Ovary (tissue), 10 donors: ENCODE measurements at places on chromosomes 7 and 10. TPM values are rescaled to one million over a fixed set of nuclear protein-coding genes. Genes with fewer than 3 reads are reported as not detected.

The HOXA3 gene
- total RNA-seq, result 26.8 TPM

- no peak for DNase-seq
Measured at GRCh38 chr7:15158141-15158810, 255.7 kb upstream of the DGKB start.

- DNase-seq, result no peak
Measured at GRCh38 chr7:77995717-77996116, 197.1 kb downstream of the PHTF2 start.

- no peak for DNase-seq
Measured at GRCh38 chr10:110160081-110160480, 47.3 kb upstream of the MXI1 start.

GRCh38 chr10:70743430-70743788 is 41.8 kb downstream of the TBATA start:
- no peak for DNase-seq

- DNase-seq, result no peak
Measured at GRCh38 chr10:25050402-25050801, 34.0 kb downstream of the THNSL1 start.

DNA sequence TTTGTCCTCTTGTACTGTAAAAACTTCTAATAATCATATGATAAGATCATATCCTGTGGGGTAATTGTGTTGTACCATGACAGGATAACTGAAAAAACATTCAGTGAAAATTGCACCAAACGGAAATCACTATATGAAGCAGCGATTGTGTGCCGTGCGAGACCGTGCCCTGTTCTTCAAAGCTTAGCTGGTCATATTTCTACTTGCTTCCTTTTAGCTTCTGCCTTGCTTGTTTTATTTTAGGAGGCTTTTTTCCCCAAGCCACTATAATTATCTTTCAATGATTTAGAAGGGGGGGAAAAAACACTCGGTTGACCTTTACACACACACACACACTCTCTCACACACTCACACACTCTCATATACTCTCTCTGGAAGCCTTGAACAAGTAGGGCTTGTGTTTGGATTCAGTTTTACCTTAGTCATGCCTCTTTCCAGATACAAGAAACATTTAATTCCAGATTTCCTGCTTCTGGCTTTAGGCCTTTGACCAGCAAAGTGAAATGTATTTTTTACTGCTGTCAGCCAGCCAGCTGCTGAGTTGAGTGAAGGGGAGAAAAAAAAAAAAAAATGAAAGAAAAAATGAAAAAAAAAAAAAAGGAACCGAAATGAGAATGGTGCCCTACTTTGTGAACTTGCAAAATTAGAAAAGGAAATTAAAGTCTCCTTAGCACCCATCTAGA is 181.4 kb downstream of the ARID5B start:
- no peak for DNase-seq

- peak; percentile 35 for DNase-seq
Measured at GRCh38 chr10:91883549-91884444, 25.5 kb downstream of the FGFBP3 start.

The CALHM3 gene
- not detected for total RNA-seq

The PKD2L1 gene
- not detected for total RNA-seq

DNA sequence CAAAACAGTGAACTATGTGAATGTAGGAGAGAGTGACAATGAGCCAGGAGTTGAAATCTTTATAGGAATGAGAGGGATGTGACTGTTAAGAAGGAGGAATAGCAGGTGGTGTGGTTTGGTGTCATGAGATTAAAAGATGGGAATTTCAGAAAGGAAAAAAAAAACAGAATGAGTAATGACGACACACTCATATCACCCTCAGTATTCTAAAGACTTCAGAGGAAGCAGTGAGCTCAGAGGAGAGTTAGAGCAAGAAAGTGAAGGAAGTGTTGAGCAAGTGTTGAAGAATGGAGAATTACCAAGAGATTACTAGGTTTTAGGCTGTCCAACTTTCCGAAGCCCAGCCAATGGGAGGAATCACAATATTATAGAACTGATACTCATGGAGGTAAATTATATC is 220.5 kb upstream of the HGF start:
- no peak for DNase-seq

DNA sequence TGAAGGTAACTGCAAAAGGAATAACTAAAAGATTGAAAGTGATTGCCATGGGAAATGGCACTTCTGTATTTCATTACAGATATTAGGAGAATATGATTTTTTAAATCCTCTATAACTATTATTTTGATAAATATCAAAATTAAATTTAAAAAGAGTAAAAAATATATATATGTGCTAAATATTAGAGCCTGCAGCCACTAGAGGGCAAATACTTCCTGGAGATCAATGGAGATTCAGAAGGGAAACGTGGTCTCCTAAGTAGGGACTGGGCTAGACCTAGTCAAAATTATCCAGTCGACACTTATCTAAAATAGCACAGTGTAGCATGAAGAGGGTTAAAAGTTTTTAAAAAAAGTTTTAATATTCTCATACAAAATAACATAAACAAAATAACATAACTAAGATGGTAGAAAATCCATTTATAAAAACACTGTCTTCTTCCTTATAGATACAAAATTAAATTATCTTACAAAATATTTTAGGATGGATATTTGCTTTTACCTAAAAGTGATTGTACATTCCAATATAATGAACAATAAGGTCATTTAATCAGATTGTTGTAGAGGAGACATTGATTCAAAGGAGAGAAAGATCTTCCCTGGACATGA is 434.3 kb downstream of the MDFIC start:
- no peak for DNase-seq

DNA sequence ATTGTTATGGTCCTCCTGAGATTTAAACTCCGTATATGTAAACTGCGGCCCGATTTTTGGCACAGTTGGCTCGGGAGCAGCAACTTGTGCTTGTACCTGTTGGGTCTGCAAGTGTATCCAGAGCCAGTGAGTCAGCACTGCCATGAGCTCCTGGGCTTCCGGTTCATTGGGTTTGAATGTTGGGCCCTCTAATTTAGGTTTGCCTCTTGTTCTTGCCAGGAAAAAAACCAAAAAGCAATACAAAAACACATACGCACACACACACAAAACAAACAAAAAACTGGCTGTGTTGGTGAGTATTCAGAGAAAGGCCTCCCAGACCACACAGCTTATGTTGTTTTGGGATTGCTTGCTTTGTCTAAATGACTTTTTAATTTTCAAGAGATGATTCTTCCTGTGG is 26.3 kb downstream of the SND1 start:
- no peak for DNase-seq

DNA sequence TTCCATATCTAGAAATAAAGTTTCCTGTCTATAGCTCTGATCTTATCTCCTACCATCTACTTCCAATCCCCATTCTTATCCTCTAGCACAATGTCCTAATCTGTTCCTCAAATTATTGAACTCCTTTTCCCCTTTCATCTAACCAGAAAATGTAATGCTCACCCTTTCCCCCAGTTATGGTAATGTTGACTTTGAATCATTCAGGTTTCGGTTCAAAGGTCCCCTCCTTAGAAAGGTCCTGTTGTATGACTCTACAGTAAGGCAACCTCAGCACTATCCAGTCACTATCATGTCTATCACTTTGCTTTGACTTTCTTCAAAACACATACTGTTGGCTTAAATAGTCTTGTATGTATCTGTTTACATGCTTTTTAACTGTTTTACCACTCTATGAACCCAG is 264.2 kb upstream of the PCDH15 start:
- no peak for DNase-seq

GRCh38 chr7:22872096-22872807 is 49.6 kb upstream of the TOMM7 start:
- no peak for DNase-seq

DNA sequence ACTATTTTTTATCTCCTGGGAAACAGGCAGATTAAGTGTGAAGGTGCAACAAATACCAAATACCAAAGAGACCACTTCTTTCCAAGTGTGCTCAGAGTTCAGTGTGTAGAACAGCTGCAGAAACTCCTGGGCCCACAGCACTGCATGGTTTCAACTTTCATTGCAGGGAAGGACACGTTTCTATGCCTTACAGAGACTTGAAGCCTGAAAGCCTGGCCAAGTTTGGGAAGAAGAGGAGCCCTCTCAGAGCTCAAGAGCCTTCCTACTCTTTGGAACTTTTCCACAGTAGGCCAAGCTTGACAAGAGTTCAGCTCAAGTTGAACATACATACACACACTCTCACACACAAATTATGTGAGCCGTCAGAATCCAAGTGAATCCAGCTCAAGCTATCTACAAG is 2.5 kb downstream of the HOXA4 start:
- DNase-seq, result no peak

The OR13A1 gene
- not detected for total RNA-seq

The C7orf57 gene
- not detected for total RNA-seq

The HOXA2 gene
- 9.0 TPM for total RNA-seq

The MBL2 gene
- total RNA-seq, result not detected

The LRRN3 gene
- 1.2 TPM for total RNA-seq

GRCh38 chr10:105968666-105969065 is 1195.8 kb downstream of the SORCS1 start:
- no peak for DNase-seq

DNA sequence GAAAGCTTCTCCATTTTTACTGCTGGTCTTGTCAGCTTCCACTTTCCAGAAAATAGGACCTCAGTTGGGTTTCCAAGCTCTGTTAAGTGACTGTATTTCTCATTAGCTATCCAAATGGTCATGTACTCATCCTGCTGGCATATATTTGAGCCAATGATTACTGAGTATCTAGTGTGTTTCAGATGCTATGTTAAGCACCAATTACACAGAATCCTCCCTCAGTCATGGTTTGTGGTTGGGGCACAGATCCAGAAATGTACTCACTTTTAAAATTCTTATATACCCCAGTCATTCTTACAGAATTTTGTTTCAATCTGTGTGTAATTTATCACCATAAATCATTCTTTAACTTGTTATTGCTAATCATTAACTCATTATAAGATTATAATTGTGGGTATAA is 362.3 kb upstream of the MTPN start:
- DNase-seq, result no peak

DNA sequence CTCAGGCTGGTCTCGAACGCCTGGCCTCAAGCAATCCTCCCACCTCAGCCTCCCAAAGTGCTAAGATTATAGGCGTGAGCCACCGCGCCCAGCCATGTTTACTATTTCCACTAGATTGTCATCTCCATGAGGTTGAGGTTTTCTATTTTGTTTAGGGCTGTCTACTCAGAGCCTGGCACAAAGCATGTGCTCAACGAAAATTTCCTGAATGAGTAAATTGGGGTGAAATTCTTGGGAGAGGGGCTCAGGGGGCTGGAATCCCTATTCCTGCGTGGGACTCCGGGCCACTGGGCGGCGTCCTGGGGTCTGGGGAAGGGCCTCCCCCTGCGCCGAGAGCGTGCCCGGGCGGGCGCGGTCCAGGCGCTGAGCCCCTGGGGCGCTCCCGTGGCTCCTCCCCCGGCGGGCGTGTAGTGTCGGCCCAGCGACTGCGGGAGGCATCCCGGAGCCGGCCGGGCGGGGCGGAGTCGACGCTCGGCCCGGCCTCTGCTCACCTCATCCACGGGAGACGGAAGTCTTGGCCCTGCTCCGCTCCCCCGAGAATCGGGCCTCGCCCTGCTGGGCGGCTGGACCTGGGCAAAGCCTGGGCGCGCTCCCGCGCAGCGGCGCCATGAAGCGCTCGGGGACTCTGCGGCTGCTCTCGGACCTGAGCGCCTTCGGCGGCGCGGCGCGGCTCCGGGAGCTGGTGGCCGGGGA is at the start of gene HPS6:
Gene HPS6 (plus strand): TSS at position 482 of the 693 bp plus-strand sequence. CDS start 126 bp downstream, at position 608.
- peak; percentile 90 for DNase-seq

The TIMM23 gene
- total RNA-seq, result 38.1 TPM

GRCh38 chr7:15604166-15604565 is 42.4 kb upstream of the AGMO start:
- no peak for DNase-seq

The GDF2 gene
- total RNA-seq, result not detected

DNA sequence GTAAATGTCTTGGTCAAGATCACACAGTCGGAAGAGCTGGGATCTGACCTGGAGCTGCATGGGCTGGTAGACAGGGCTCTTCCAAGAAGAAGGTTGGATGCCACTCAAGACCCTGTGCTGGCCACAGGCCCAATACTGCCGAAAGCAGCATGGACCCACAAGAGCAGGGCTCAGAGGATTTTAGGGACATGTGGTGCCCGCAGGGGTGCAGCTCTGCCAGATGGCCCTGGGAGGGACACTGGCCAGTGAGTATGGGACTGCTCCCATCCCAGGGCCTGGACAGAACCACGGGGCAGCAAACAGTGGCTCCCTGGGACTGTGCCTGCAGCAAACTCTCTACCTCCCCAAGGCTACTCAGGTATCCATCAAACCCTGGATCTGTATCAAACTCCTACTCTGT is 12.4 kb downstream of the MAT1A start:
- DNase-seq, result no peak

GRCh38 chr7:142477079-142477651 is 219.3 kb upstream of the PRSS58 start:
- no peak for DNase-seq

DNA sequence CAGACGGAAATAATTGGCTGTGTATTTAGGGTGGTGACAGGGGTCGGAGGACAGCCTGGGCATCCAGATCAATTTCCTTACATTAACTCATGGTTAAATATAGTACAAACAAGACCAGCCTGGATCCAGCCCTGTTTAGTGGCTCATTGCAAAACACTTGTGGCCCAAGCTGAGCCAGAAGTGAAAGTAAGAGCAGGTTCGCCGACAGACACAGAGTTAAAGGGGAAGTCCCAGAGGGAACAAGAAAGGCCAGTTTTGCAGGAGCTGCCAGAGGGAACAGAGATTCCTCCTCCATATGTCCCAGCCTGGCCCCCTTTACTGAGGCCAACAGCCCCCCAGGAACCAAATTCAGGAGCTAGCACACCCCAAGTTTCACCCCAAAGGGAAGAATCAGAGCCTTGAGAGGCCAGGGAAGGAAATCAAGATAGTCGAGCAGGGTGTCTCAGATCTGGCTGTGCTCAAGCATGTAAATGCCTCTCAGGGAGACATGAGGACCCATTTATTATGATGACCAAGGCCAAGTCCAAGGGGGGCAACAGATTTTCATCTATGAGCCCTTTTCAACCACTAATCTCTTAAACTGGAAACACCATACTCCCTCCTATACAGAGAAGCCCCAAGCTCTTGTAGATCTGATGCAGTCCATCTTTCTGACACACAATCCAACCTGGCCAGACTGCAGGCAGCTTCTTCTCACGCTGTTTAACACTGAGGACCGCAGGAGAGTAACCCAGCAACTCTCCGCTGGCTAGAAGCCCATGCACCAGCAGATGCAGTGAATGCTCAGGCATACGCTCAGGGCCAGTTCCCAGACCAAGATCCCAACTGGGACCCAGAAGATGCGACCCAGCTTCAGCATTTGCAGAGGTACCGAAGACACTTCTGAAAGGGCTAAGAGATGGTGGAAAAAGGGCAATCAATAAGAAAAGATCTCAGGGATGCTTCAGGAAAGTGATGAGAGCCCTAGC is 15.9 kb upstream of the ADCK2 start:
- no peak for DNase-seq

DNA sequence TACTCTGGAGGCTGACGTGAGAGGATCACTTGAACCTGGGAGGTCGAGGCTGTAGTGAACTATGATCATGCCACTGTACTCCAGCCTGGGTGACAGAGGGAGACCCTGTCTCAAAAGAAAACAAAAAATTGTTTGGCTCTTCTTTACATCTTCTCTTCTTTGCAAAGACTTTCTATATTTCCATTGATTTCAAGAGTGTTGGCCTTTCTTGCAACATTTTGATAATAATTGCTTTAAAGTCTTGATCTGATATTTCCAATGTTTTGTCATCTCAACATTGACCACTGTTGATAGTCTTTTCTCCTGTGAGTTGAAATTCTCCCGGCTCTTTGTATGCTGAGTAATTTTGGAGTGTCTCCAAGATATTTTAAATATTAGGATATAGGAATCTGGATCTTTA is 17.8 kb upstream of the CLDN4 start:
- no peak for DNase-seq

The SDK1 gene
- 13.3 TPM for total RNA-seq
